ENCODE measurements at places on chromosomes 2 and 18. TPM values are rescaled to one million over a fixed set of nuclear protein-coding genes. Genes with fewer than 3 reads are reported as not detected.

The CYB5A gene
- 27.0 TPM for total RNA-seq

The WNT6 gene
- not detected for total RNA-seq

- no peak for DNase-seq
Measured at GRCh38 chr2:73939419-73939818, 12.7 kb downstream of the DGUOK start.

The MPPE1 gene
- total RNA-seq = 79.7 TPM

GRCh38 chr2:102417946-102418345, 5.0 kb upstream of the IL18RAP start:
- DNase-seq = no peak

GRCh38 chr2:37306024-37306423, 18.6 kb downstream of the PRKD3 start:
- DNase-seq = no peak

The TRIM43 gene
- total RNA-seq = not detected

The RGPD4 gene
- 0.09 TPM for total RNA-seq

- DNase-seq = no peak
Measured at GRCh38 chr18:24601585-24601984, 141.1 kb downstream of the HRH4 start.

- no peak for DNase-seq
Measured at GRCh38 chr18:70028734-70029133, 81.1 kb upstream of the CD226 start.

The BOLL gene
- total RNA-seq = not detected

The SATB2 gene
- total RNA-seq = 0.06 TPM

The C18orf32 gene
- 48.7 TPM for total RNA-seq

- no peak for DNase-seq
Measured at GRCh38 chr2:108315444-108315934, 26.8 kb downstream of the SULT1C2 start.

The CHRNG gene
- not detected for total RNA-seq

DNA sequence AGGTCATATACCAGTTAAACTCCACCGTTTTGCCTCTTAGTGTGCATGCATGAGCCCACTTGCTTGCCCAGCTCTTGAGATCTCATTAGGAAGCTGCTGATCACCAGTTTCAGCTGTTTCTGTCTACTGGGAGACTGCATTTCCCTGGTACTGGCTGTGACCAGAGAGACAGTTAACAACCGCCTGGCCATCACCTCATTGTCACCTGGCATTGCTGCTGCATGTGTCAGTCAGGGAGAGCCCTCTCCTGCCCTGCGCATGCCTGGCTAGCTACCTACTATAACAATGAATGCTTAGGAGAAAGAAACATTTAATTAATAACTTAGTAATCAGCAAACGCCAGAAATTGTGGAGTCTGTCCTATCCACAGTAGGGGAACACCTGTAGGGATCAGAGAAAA, 265.8 kb upstream of the CYRIA start:
- no peak for DNase-seq

DNA sequence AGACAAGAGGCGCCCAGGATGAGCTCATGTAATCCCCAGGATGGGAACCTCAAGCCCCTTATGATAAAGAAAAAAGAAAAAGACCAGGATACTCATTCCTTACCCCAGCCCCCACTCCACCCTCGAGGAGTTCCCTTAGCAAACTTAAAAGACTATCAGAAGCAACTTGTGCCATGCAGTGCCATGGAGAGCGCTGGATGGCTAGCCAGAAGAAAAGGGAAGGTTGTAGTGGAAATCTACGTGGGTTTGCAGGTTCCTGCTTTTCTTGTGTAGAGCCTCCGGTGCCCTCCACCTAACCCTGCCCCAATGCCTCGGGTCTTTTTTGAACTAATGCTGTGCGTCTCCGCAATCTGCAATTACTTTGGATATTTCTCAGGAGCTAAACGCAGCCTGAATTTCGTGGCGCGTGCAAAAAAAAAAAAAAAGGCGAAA, 16.2 kb upstream of the BCL11A start:
- no peak for DNase-seq

GRCh38 chr2:134206573-134206972, 47.3 kb upstream of the MGAT5 start:
- no peak for DNase-seq

DNA sequence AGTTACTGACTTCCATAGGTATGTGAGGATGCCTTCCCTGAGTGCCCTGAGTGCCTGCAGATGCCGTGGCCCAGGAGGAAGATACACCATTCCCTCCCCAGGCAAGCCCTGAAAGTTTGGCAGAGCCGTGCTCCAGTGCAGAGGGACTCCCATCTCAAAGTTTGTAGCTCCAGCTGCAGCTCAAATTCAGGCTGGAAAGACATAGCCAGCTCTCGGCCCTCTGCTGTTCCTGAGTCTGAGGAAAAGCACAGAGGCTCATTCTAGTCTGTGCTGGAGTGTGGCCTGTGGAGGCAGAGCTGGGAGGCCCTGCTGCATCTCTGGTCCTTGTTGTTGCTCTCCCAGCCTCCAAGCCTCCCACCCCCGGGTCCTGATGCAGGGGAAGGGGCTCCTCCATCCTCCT, 15.9 kb upstream of the TPO start:
- no peak for DNase-seq

- DNase-seq = no peak
Measured at GRCh38 chr18:80233201-80233835, 14.0 kb downstream of the PARD6G start.

GRCh38 chr18:48227206-48227605, 182.0 kb downstream of the ZBTB7C start:
- DNase-seq = no peak

GRCh38 chr2:213078686-213079085, 72.7 kb downstream of the IKZF2 start:
- no peak for DNase-seq

DNA sequence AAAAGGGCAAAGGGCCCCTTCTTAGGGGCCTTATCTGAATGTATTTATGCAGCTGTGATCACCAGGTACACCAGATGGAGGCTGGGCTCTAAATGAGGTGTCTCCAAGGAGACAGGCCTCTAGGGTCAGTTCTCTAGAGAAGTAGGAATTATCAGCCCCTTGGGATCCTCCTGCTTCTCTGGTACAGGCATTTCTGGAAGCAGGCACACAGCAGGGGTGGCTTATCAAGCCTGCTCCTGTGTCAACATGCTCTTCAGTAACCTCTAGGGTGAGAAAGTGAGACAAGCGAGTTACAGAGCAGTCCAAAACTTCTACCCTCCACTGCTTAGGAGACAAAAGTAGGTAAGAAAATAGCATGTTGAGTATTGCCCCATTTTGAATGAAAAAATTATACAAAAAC, 13.8 kb downstream of the TPGS2 start:
- no peak for DNase-seq

- no peak for DNase-seq
Measured at GRCh38 chr2:238703053-238703415, 144.9 kb upstream of the TWIST2 start.

The SPP2 gene
- not detected for total RNA-seq

- no peak for DNase-seq
Measured at GRCh38 chr2:199019898-199020507, 437.7 kb downstream of the SATB2 start.
